HT1080 (cell line): ENCODE measurements at places on chromosomes 6 and 20. TPM values are rescaled to one million over a fixed set of nuclear protein-coding genes. Genes with fewer than 3 reads are reported as not detected.

- DNase-seq: no peak
Observed at GRCh38 chr6:114249522-114249921, 93.3 kb downstream of the HS3ST5 start.

- no peak for DNase-seq
Observed at GRCh38 chr6:116060572-116061283, at the start of gene FRK. FRK (minus strand) TSS chr6:116060891; CDS start chr6:116060311, 580 bp downstream.

DNA sequence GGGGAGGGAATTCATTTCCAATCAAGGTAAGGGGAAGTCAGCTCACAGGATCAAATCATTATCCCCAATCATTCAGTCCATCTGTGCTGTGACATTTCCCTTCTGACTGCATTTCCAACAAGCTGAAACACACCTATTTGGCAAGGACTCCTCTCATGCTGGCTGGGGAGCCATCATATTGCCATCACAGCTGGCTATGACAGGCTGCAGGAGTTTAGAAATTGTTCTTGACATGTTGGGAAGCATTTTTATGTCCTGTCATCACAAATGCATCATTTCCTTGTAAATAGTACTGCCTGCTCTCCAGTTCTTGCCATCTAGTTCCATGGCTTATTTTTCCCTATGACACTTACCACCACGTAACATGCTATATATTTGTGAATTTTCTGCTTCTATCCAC, 113.9 kb upstream of the TMEM170B start:
- no peak for DNase-seq

DNA sequence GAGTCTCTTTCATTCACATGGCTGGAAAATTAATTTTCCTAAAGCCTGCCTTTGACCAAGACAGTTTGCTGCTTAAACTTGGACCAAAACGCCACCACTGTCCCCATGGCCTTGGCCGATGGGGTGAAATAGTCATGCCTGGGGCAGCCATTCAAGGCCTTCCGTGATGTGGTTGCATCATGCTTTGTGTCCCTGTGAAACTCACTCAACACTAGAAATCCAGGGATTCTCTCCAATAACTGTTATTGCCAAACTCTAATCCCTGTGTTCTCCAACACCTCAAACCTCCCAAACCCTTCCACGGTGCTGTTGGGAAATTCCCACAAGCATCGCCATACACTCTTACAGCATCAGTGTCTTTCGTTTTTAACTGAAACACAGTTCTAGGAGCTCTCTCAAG, 1.4 kb upstream of the TXNDC5 start:
- no peak for DNase-seq

- no peak for DNase-seq
Observed at GRCh38 chr20:25622049-25622448, 1.8 kb downstream of the NANP start.

DNA sequence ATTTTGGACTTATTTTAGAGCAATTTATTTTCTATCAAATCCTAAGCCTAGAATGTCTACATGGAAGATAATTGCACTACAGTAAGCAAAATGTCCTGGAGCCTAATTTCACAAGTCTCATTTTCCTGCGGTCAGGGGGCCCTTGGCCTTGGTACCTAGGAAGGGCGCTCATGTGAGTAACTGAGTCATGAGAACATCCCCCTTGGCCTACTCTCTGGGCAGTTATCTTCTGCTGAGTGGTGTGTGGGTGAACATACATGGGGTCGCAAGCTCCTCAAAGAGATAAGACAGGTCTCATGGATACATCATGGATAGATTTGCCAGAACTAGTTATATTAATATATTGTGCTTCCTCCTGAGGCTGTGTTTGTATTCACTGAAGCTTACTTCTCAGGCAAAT, 211.2 kb upstream of the MARCKS start:
- no peak for DNase-seq

- DNase-seq: no peak
Observed at GRCh38 chr20:32807706-32808105, 12.0 kb upstream of the MAPRE1 start.

- DNase-seq: no peak
Observed at GRCh38 chr20:50320005-50320900, 129.6 kb downstream of the CEBPB start.

DNA sequence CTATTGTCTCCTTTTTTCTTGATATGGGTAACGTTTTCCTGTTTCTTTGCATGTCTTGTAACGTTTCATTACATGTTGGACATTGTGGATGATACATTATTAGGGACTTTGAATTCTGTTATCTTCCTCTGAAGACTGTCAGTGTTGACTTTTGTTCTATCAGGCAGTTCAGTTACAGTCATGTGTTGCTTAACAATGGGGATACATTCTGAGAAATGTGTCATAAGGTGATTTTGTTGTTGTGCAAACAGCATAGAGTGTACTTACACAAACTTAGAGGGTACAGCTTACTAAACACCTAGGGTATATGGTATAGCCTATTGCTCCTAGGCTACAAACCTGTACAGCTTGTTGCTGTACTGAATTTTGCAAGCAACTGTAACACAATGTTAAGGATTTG, 64.7 kb downstream of the AK9 start:
- no peak for DNase-seq

DNA sequence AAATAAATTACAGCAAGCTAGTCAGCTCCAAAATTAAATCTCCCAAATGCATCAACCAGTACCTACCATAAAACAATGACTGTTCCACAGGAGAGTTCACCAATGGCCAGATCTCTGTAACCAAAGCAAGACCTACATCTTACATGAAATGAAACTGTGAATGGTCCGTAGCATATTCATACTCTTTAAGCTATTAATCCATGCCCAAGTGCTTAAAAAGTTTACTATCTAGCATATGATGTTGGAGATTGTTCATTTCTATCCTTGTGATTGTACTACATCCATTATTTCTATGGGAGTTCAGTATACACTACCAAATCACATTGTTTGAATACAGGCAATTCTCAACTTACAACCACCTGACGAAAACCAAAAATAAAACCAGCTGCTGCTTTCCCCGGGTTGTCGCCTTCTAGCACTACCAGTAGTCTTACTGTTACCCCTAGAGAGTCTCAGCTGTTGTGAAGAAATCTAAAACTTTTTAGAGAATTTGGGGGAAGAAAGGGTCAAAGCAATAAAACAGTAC, 38.0 kb downstream of the HIVEP2 start:
- no peak for DNase-seq

Gene RAMACL
- 0.07 and 0.19 TPM in 2 replicates for total RNA-seq

Gene MOCS3
- 12.5 and 15.1 TPM in 2 replicates for total RNA-seq
